ENCODE measurements at places on chromosomes 11 and 22. TPM values are rescaled to one million over a fixed set of nuclear protein-coding genes. Genes with fewer than 3 reads are reported as not detected.

Gene CFAP300
- total RNA-seq, result 5.6 TPM

- DNase-seq, result no peak
Observed at GRCh38 chr11:86934582-86934900, 20.7 kb downstream of the FZD4 start.

DNA sequence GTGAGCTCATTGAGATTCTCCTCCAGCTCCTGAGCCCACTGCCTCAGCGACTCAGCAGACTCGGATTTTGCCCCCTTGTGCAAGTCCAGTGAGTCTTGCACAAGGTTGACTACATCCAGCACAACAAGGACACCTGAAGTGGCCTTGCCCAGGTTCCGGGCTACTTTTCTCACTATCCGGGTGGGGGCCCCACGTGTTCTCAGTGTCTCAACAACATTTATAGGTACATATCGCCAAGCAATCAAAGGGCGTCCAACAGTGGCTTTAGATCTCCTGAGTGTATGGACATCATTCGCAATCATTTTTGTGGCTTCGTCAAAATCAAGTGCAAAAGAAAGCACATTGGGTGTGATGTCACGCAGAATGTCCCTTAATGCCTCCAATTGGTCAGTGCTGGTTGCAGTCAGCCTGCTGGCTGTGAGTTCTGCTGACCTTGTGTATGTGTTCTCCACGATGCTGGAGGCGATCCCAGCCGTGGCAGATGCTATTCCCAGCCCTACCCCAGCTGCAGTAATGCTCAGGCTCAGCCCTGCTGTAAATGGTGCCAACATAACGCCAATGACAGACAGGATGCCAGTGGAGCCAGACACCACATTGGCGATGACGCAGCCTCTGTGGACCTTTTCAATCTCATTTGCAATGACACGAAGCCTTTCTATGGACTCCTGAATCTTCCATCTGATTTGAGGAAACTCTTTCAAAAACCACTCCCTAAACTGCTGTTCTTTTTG is 10.3 kb downstream of the APOL4 start:
- peak; percentile 25 for DNase-seq

Gene CDC45
- 32.2 TPM for total RNA-seq

- DNase-seq, result no peak
Observed at GRCh38 chr22:21571679-21572078, 4.2 kb downstream of the UBE2L3 start.

Measured in M059J (cell line).